Neural progenitor cell (in vitro differentiated cells): ENCODE measurements at places on chromosomes 11 and 22. TPM values are rescaled to one million over a fixed set of nuclear protein-coding genes. Genes with fewer than 3 reads are reported as not detected.

DNA sequence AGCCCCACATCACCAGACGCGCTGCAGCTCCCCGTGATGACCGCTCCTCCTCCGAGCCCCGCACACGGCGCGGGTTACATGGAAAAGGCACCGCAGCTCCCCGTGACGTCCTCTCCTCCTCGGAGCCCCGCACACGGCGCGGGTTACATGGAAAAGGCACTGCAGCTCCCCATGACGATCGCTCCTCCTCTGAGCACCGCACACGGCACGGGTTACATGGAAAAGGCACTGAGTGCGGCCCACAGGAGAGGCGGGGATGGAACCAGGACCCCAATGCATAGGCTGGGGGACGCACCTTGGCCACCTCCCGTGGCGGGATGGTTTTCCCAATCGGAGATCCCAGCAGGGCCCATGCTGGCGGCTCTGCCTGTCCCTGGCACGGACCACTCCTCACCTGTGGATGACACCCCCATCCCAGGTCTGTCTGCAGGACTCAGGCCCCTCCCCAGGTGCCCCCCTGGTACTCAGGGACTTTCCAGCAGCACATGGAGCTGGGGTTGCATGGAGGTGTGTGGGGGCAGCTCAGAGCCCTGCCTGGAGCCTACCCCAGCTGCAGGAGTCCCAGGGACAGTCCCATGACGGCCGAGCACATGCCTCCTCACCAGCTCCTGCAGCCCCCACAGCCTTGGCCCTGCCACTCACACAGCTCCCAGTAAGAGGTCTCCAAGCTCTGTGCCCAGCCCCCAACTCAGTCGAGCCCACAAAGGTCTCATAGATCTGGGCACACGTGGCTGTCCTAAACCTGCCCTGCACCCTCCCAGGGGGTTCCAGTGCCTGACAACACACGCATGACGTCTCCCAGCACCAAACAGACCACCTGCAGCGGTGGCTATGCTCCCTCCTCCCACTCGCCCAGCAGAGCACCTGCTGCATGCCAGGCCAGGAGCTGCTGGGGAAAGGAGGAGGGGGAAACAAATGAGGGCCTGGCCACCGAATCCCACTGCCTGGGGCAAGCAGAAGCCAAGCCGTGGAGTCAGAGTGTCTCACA is 166.6 kb downstream of the BRD1 start:
- DNase-seq: no peak

- no peak for DNase-seq
These were observed 147.4 kb downstream of the BBOX1 start for GRCh38 chr11:27187848-27188621.

DNA sequence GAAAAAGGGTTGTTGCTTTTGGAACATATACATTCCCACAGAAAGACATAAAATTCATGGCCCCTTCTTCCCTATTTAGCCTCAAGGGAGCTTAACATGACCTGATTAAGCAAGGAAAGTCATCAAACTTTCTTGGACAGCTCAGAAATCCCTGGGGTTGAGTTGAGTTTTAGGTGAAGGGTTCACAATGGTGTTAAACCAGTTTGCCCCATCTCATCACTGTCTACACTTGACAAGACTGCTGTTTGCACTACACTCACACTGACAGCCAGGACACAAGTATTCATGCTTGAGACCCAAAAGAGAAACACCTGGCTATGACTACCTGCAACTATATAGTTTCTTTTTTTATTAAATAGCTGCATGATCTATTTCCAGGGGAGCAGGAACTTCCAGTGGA is 209.8 kb upstream of the TMEM45B start:
- DNase-seq: no peak

DNA sequence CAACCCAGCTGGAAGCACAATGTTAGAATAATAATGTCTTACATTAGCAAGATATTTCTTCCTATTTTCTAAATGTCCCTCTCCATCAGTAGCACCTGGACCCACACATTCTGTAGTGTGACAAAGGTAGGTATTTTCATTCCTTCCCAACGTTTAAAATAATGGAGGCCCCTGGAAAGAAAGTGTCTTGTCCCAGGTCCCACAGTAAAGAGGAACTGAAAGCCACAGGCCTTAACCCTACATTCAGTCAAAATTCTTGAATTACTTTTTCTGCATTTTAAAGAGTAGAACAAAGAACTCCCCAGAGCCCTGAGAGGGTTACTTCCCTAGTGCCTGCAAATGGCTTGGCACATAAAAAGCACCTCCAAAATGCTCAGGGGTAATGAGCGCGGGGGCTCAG is 26.3 kb downstream of the OPCML start:
- DNase-seq: peak; percentile 48

GRCh38 chr11:38182126-38182866 is 1584.3 kb upstream of the RAG2 start:
- DNase-seq: no peak

DNA sequence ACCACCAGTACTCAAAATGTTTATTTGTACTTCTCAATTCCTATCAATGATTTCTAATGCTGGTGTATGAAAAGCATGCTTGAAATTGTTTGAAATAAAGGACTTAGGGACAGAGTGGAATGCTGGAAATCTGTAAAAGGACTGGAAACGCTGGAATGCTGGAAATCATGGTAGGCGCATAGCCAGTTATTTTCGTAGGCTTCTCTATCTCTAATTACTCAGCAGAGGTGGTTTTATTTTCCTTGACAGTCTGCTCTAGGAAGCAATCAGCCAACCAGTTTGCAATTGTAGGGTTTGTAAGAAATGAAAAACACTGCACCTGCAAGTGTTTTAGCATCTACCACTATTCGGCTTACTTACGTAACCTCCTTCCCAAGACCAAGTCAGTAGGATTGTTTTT is 788 bp downstream of the LIN7C start:
- DNase-seq: no peak

- DNase-seq: no peak
These were observed 31.5 kb downstream of the NAV2 start for GRCh38 chr11:19744130-19744529.

- DNase-seq: no peak
These were observed 3.8 kb downstream of the OR10S1 start for GRCh38 chr11:123973816-123974215.

Gene RTN4R
- total RNA-seq: 6.3 and 20.9 TPM in 2 replicates

Gene SERHL2
- total RNA-seq: 0.99 TPM in 1 of 2 replicates, not detected in the other

Gene POU2AF1
- total RNA-seq: not detected in 2 replicates
